HFFc6 (cell line): ENCODE measurements at places on chromosomes 6 and 20. TPM values are rescaled to one million over a fixed set of nuclear protein-coding genes. Genes with fewer than 3 reads are reported as not detected.

AKAP7 gene
- total RNA-seq, result 1.3 to 3.0 TPM (median 1.4 TPM) in 3 replicates

TUBB1 gene
- not detected in 3 replicates for total RNA-seq

TNFRSF21 gene
- 2.0 to 19.2 TPM (median 17.3 TPM) in 3 replicates for total RNA-seq

OR12D3 gene
- not detected in 3 replicates for total RNA-seq

C6orf15 gene
- not detected in 3 replicates for total RNA-seq

HSPA12B gene
- not detected in 3 replicates for total RNA-seq

HLA-G gene
- 0.41 to 0.48 TPM in 2 of 3 replicates, not detected in the other for total RNA-seq

KIAA1586 gene
- total RNA-seq, result 17.7 and 18.3 TPM in 2 replicates

AIF1 gene
- total RNA-seq, result not detected in 3 replicates

GJA10 gene
- total RNA-seq, result not detected in 2 replicates

IMPG1 gene
- total RNA-seq, result not detected in 3 replicates

DSP gene
- 36.1 to 65.1 TPM (median 61.9 TPM) in 3 replicates for total RNA-seq

MAP3K7 gene
- total RNA-seq, result 29.5 to 31.3 TPM (median 29.6 TPM) in 3 replicates

C6orf52 gene
- not detected in 2 replicates for total RNA-seq

BTN2A1 gene
- total RNA-seq, result 30.4 to 35.4 TPM (median 30.8 TPM) in 3 replicates

KHDC1L gene
- total RNA-seq, result 0.41 TPM in 1 of 3 replicates, not detected in the others
